Activated CD4-positive, alpha-beta T cell treated with anti-CD3 and anti-CD28 coated beads, Interleukin-2, amount 10 ng/mL, durations not matched to agents 24 days and 14 days (primary cell): ENCODE measurements at places on chromosomes 4 and X. TPM values are rescaled to one million over a fixed set of nuclear protein-coding genes. Genes with fewer than 3 reads are reported as not detected.

Gene PHOX2B
- not detected in 2 replicates for total RNA-seq

Gene DSPP
- not detected in 2 replicates for total RNA-seq

Gene PPP2R3B
- 47.5 and 47.8 TPM in 2 replicates for total RNA-seq

Gene RASL11B
- 2.0 and 2.2 TPM in 2 replicates for total RNA-seq

Gene CXCL1
- not detected in 2 replicates for total RNA-seq

Gene FRG2
- total RNA-seq = not detected in 2 replicates

Gene RNF150
- total RNA-seq = 0.02 TPM in 1 of 2 replicates, not detected in the other

DNA sequence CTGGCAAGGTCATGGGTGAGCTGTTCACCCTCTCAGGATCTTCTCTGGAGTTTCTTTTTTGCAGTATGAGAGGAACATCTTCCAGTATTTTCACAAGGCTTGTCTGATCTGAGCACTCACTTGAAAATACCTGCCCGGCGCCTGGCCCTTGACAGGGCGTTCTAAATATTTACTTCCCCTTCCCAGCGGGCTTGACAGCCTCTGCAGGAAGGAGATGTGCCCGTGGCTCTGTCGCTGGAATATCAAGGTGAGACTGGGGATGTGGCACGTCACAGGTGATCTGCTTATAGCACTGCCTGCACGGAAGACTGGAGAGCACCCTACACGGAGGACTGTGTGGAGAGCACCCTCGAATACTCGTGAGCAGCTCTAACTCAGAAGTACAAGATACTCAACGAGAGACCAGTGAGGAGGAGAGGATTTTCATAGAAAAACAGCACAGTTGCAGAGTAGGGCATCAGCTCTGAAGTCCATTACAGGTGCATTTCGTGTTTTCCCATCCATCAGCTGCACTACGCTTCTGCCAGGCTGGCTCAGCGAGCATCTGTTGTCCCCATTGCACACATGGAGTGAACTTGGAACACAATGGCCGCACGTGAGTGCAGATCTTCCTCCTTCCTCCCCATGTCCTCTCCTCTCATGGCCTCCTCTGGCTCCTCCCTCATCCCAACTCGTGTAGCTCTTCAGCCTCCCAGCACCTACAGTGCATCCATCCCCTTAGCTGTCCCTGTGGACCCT, 32.1 kb downstream of the ZBTB49 start:
- no peaks in the 10 kb centered on the region for H3K27me3 ChIP-seq
- H3K36me3 ChIP-seq = peaks cover 8% of the 10 kb centered on the region
- no peak for DNase-seq
- H3K4me3 ChIP-seq = no peak overlapping the region
- peaks cover 3% of the 10 kb centered on the region for H3K4me1 ChIP-seq

GRCh38 chr4:128347930-128348660, 60.5 kb upstream of the PGRMC2 start:
- H3K4me1 ChIP-seq = no peaks in the 10 kb centered on the region
- DNase-seq = no peak
- H3K4me3 ChIP-seq = no peak overlapping the region
- H3K27ac ChIP-seq = no peak overlapping the region

DNA sequence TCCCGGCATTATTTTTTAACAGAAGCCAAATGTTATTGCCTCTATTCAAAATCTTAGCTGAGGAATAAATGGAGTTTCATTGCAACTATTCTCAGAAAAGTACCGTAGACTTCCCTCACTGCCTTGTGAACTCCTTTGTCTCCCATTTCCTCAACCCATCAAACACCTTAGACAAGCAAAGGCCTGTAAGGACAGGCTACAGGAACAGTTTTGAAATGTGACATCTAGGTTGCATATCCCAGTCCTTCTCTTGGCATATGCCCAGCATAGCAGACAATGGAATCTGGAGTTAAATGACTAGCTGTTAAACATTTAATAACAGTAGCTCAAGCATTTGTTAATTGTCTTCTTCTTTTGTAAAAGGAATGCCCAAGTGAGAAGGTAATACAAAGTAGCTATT, 1371.7 kb downstream of the STIM2 start:
- H3K36me3 ChIP-seq = no peaks in the 10 kb centered on the region
- no peak for DNase-seq

- H3K4me1 ChIP-seq = peaks cover 9% of the 10 kb centered on the region
- H3K27ac ChIP-seq = no peak overlapping the region
- no peak overlapping the region for H3K4me3 ChIP-seq
- H3K36me3 ChIP-seq = no peaks in the 10 kb centered on the region
These were observed 71.4 kb downstream of the RGS12 start for GRCh38 chr4:3364199-3364598.

DNA sequence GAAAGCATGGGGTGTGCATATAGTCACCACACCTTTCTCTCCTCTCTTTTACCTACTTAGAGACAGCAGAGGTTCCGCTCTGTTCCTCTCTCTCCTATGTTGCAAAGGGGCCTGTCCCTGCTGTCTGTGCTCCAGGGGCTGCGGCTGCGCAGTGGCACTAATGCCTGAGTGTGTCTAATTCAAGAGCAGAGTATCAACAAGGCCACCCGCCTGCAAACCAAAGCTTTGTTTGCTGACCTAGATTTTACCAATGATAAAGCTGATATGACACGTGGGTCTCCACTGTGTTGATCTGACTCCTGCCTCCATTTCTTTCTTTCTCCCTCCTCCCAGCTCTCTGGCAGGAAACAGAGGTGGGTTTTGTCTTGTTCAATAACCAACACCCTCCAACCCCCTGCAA, 74.9 kb downstream of the NSG1 start:
- no peak for DNase-seq
- no peaks in the 10 kb centered on the region for H3K27me3 ChIP-seq

DNA sequence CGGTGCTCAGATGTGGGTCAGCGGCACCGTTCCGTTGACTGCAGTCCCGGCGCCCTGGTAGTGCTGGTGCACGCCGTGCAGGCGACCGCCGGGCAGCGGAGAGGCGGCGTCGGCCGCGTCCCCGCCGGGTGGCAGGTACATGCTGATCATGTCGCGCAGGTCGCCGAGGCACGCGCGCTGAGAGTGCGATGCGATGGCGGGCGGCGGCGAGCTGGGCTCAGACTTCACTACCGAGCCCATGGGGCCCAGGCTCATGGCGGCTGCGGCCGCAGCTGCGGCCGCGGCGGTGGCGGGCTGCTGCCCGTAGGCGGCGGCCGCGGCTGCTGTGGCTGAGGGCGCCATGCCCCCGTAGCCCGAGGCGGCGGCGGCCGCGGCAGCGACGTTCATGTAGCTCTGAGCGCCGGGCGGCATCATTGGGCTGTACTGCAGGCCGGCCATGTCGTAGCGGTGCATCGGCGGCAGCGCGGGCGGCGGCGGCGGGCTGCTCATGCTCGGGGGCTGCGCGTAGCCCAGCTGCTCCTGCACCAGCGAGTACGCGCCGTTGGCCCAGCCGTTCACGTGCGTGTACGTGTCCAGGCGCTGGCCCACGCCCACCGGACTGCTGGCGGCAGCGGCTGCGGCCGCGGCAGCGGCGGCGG, 1.0 kb downstream of the SOX3 start:
- no peaks in the 10 kb centered on the region for H3K4me1 ChIP-seq
- no peak for DNase-seq
- no peak overlapping the region for H3K27ac ChIP-seq
- H3K36me3 ChIP-seq = no peaks in the 10 kb centered on the region

DNA sequence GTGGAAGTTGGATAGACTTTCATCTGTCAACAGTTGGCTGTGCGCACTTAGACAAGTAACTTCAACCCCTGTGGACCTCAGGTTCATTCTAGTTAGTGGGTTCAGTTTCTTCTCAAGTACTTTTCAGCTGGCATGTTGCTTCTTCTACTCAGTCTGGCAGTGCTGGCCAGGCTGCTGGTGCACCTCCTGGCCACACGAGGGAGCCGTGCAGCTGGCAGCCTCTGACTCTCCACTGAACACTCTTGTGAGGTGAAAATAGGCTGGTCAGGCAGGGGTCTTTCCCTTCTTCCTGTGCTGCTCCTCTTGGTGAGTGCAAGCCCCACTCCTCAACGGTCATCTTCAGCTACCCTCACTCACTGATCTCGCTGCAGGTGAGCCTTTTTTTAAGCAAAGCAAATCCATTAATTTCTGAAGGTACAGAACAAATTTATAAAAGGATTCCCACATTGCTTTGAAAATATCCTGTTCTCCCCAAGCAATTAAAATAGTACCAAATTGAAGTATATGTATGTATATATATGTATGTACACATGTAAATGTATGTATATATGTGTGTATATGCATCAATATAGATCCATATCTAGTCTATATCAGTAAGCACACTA, 30.6 kb downstream of the LONRF3 start:
- peaks cover 2% of the 10 kb centered on the region for H3K27me3 ChIP-seq
- no peak overlapping the region for H3K4me3 ChIP-seq
- H3K4me1 ChIP-seq = no peaks in the 10 kb centered on the region
- H3K36me3 ChIP-seq = no peaks in the 10 kb centered on the region

GRCh38 chrX:9207142-9207541, 173.2 kb upstream of the FAM9B start:
- H3K36me3 ChIP-seq = no peaks in the 10 kb centered on the region
- H3K27me3 ChIP-seq = peaks cover 3% of the 10 kb centered on the region
- no peak for DNase-seq
- no peak overlapping the region for H3K27ac ChIP-seq
- H3K4me3 ChIP-seq = no peak overlapping the region
- H3K4me1 ChIP-seq = no peaks in the 10 kb centered on the region

DNA sequence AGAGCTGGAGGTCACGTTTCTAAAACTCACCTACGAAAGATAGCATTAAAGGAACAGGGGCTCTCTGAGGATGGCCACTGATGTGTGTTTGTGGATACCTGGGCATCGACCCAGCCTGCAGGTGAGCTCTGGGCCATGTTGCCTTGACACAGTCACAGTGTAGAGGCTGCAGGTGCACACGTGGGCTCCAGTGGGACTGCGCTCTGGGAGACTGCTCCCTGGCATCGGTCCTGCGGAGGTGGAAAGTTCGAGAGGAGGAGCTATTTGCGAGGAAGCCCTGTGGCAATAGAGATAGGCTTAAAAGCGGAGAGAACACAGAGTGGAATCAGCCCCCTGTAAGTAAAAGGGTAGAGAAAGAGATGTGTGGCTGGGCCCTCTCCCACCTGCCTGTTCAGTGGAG, 12.3 kb upstream of the TADA2B start:
- H3K4me1 ChIP-seq = peaks cover 7% of the 10 kb centered on the region
- H3K27ac ChIP-seq = peak overlapping the region; percentile 45
- no peak overlapping the region for H3K4me3 ChIP-seq

DNA sequence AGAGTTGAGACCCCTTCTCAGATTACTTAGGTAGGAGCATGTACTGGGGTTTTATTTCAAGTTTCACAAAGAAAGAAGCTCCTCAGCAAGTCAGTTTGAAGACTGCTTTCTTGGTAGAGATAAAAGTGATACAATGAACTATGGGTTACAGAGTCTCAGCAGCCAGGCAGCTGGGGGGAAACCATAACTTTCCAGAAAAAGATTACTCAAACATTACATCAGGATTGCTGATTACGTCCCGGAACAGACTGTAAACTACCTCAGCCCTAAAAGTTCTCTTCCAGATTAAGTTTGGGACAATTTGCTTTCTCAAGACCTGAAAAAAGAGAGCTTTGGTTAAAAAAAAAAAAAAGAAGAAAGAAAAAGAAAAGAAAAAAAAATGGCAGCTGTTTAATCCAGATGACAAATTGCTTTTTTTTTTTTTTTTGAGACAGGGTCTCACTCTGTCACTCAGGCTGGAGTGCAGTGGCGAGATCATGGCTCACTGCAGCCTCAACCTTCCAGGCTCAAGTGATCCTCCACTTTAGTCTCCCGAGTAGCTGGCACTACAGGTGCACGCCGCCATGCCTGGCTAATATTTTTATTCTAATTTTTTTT, 16.6 kb downstream of the SAT1 start:
- H3K27ac ChIP-seq = no peak overlapping the region
- H3K4me3 ChIP-seq = no peak overlapping the region
- no peak for DNase-seq
- H3K36me3 ChIP-seq = no peaks in the 10 kb centered on the region
- H3K4me1 ChIP-seq = peaks cover 5% of the 10 kb centered on the region

- no peak for DNase-seq
- H3K27me3 ChIP-seq = no peaks in the 10 kb centered on the region
These were observed 54.1 kb upstream of the DDIT4L start for GRCh38 chr4:100244347-100244746.

- H3K27me3 ChIP-seq = no peaks in the 10 kb centered on the region
- no peaks in the 10 kb centered on the region for H3K36me3 ChIP-seq
- no peak for DNase-seq
- no peak overlapping the region for H3K4me3 ChIP-seq
These were observed 25.7 kb downstream of the RNF128 start for GRCh38 chrX:106752101-106752678.

DNA sequence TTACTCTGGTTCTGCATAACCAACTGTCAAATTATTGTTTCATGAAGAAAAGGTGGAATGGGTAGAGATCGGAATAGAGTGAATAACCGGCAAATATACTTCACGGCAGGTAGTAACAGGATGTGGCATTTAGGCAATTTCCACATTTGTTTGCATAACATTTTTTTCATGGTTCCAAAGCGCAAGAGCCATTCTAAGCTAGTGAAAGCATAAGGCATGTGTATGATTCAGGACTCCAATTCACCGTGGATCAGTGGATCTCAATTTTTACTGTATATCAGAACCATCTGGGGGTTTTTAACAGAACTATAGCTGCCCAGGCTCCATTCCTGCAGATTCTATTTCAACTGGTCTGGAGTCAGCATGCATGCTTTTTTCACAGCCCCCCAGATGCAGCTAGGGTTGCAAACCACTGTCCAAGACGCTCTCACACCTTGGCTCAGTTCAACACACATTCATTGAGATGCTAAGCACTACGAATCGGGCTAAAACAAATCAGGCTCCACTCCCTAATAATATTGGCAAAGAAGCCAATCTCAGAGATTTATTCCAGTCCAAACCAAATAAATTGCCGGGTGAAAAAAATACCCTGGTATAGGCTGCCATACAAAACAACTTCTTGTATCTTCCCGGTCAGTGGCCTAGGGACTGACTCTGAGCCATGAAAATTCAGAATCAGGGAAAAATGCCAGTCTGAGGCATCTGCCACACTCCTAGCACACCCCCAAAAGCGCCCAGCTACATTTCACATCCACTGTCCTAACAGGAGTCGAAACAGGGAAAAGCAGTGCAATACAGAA, 30.0 kb downstream of the AFAP1 start:
- H3K27me3 ChIP-seq = no peaks in the 10 kb centered on the region
- H3K4me3 ChIP-seq = no peak overlapping the region
- no peak for DNase-seq
- H3K4me1 ChIP-seq = peaks cover 14% of the 10 kb centered on the region
- H3K27ac ChIP-seq = no peak overlapping the region
- H3K36me3 ChIP-seq = peaks cover 3% of the 10 kb centered on the region

DNA sequence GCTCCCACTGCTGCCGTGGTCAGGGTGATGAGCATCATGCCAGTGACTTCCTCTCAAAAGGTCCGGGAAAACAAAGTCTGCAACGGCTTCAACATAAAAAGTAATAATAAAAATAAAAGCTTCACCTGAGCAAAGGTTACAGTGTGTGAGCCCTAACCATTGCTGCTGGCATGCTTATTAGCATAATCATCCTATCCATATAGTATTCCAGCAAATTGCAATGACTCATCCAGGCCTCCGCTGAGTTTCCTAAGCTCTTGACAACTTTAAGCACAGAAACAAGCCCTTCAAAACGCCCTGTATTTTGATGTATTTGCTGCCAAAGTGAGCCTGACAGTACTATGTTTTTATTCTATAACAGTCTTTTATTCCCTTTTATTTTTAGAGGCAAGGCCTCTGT, 100.5 kb downstream of the AASDH start:
- H3K4me3 ChIP-seq = no peak overlapping the region
- H3K4me1 ChIP-seq = peaks cover 15% of the 10 kb centered on the region
- no peak overlapping the region for H3K27ac ChIP-seq
- no peak for DNase-seq

- H3K36me3 ChIP-seq = peaks cover 53% of the 10 kb centered on the region
- no peak overlapping the region for H3K4me3 ChIP-seq
- H3K4me1 ChIP-seq = no peaks in the 10 kb centered on the region
- no peak for DNase-seq
- H3K27me3 ChIP-seq = no peaks in the 10 kb centered on the region
These were observed 150.0 kb downstream of the PDE5A start for GRCh38 chr4:119478446-119479179.
